ENCODE measurements at places on chromosomes 13 and 19.

DNA sequence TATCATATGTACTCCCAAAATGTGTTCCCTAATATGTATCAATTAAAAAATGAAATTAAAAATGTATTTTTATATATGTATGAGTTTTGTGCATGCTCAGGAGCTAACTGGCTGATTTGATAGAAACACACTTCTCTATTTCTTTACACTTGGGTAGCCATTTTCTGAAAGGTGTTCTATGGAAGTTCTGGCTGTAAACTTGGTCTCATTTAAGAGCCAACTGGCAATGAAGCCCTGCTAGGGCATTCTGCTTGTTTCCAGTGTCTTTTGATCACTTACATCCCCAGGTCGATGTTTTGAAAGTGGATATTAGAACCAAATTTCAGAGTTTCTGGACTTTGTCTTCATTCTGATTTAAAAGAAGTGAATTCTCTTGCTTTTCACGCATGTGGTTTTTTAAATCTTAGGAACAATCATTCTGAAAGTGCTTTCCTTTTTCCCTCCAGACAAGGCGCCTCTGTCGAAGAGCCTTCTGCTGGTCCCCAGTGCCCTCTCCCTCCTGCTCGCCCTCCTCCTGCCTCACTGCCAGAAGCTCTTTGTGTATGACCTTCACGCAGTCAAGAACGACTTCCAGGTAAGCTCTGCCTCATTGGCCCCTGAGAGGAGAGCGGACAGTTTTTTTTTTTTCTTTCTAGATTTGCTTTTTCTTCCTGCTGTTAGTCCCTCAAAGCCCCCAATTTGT is 20.1 kb downstream of the GPR18 start:
- no peak for DNase-seq

- no peak for DNase-seq
Measured at GRCh38 chr13:63425131-63425530, 2009.5 kb upstream of the PCDH20 start.

GRCh38 chr13:64810750-64811149 is 2419.4 kb downstream of the PCDH9 start:
- no peak for DNase-seq

- peak; percentile 58 for DNase-seq
Measured at GRCh38 chr13:112671359-112671758, 18.5 kb upstream of the ATP11A start.

GRCh38 chr19:40241809-40242384 is 15.4 kb upstream of the CCNP start:
- no peak for DNase-seq

DNA sequence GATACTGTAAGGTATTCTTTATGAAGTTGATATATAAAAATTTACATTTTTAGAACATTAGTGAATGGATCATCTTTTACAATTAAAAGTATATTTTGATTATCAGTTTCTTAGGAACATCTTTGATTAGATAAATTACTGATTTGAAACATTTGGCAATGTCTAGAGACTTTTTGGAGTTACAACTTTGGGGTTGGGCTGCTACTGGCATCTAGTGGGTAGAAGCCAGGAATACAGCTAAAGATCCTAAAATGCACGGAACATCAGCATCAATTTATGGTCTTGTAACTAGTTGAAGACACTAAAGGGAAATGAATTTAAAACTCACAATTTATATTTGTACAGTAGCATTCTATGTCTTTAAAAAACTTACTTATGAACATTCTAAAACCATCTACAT is 19.9 kb downstream of the POMP start:
- no peak for DNase-seq

DNA sequence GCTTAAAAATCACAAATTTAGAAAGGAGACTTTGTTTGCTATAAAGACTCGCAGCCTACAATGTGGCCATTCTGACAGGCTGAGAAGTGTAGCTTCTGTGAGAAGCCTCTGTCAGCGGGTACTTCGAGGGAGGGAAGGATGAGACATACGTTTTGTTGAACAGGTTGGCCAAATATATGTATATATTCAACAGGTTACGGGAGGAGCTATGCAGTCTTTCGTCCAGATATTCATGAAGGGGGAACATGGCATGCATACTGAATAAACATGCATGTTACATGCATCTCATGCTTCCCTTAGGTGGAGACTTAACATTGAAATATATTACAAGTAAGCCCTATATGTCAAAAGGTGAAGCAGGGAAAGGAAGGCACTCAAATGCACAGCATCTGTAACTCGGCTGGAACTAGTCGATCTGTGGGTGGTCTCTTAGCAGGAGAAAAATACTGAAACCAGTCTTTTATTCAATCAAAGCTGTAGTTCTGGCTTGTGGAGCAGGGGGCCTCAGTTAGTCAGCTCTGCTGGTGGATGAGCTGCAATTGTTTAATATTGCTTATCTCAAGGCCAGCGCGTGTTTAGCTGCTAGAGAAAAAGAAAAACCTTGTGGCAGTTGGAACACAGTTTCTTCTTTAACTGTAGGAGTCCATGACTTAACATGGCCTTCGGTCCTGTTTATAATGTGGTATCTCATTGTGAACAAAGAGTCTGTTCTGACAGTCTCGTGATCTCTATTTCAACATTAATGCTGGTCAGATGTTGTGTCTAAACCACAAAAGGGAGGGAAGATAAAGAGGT is 94.3 kb downstream of the FAM216B start:
- DNase-seq = peak; percentile 5

DNA sequence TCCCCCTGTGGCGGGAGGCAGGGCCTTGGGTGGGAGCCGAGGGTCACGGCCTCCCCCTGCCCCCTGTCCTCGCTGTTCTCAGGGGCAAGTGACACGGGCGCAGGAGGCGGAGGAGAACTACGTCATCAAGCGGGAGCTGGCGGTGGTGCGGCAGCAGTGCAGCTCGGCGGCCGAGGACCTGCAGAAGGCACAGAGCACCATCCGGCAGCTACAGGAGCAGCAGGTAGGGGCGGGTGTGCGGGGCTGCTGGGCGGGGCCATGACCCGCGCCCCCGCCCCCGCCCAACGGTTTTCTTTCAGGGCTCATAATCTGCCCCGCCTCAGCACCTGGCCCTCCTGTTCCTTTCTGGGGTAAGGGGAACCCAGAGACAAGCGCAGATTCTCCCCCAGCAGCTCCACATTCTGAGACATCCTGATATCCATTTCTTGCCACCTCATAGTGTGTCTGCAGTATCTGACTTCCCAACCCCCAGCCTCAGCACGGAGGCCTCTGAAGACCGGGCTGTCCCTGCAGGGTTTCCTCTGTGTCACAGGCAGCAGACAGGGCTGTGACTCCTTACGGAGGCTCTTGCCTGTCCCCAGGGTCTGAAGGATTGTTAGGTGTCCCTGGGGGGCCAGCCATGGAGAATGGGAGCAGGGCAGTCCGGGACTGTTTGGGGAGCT is 15.9 kb downstream of the PRR36 start:
- peak; percentile 86 for DNase-seq

DNA sequence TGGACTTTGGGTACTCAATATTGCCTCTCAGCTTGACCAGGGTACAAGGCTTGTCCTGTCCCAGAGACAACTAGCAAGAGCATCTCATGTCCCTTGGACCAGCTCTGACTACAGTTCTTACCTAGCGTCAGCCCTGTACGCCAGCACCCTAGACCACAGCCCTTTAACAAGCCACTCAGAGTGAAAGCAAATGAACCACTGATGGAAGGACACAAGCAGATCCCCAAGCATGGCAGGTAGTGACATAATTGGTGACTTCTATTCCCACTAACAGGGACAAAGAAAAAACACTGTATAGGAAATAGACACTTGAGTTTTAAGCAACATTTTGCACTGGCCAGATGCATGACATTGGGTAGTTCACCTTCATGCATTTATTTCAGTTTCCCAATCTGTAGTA is 8.8 kb upstream of the LRCH1 start:
- DNase-seq = no peak

DNA sequence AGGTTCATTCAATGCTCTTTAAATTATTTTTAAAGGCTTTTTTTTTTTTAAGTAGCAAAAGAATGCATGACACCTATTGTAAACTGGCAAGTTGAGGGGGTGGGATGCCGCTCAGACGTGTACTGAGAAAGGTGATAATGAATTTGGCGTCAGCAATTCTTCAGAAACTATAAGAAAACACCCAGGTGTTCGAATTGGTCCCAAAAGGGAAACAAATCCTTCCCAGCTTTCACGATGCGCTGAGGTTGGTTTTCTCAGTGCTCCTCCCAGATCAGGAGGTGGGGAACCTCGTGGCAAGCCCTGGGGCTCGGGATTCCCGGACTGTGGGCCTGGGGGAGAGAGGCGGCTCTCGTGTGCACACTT is 543 bp upstream of the FAM124A start:
- DNase-seq = peak; percentile 45

DNA sequence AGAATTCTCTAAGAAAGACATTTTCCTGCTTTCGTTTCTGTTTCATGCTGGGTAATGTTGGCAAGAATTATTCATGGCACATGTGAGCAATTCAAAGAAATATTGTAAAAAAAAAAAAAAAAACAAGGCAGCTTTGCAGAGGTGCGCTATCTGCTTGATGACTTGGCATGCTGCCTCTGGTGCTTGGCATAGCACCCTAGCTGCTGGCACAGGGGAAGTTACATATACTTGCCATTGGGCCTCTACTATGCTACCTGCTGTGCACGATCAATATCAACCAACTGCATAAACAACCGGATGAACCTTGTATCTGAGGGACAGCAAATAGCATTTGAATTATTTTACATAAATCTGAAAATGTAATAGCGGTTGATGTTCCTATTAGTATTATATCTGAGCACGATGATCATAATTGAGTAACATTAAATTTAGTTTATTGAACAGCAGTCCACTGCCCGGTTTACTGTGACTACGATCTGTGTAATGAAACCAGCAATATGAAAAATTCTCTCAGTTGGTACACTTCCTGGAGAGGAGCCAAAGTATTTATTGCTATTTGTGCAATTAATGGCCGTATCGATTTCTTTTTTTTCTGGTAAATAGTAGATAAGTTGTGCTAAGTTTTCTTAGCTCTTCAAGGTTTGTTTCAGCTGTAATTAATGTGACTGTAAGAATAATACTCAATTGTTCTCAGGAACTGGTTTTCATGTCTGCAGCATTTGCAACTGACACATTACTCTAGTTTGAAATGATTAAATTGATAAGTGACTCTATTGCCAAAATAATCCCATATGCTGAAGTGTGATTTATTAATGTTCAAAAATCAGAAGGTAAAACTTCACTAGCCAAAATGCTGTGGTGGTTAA is 717.3 kb downstream of the DACH1 start:
- DNase-seq = peak; percentile 93

DNA sequence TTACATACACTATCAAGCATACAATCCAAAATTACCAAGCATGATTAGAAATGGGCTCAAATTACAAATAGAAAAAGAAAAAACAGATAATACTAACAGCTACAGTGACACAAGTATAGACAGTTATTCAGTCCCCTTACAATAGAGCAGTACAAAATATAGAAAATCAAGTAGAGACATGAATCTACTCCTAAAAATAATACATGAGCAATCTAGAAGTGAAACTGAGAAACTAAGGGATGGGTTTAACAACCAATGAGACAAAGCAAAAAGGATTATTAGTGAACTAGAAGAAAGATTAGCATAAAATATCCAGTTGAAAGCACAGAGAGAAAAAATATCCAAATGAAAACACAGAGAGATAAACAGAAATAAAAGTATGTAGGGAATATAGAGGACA is 426.7 kb downstream of the TBC1D4 start:
- no peak for DNase-seq

Data from NCI-H69 (cell line).